ENCODE measurements at places on chromosomes 5 and 9.

DNA sequence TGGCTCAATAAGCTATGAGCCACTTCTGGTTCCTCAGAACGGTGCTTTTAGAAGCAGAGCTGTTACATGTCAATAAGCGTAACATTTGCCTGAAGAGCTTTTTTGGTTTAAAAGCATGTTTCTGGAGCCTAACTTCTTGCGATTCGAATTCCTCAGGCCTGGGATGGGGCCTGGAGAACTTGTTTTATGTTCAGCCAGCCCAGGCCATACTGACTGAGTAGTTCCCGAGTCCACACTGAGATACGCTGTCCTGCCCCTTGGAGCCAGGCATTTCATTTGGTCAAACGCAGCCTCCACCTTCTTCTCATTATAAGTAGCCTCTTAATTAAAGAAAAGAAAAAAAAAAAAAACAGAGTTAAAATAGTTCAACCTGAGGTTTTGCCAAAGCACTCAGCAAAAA lies 260.6 kb upstream of the ANKRD55 start:
- DNase-seq: no peak

DNA sequence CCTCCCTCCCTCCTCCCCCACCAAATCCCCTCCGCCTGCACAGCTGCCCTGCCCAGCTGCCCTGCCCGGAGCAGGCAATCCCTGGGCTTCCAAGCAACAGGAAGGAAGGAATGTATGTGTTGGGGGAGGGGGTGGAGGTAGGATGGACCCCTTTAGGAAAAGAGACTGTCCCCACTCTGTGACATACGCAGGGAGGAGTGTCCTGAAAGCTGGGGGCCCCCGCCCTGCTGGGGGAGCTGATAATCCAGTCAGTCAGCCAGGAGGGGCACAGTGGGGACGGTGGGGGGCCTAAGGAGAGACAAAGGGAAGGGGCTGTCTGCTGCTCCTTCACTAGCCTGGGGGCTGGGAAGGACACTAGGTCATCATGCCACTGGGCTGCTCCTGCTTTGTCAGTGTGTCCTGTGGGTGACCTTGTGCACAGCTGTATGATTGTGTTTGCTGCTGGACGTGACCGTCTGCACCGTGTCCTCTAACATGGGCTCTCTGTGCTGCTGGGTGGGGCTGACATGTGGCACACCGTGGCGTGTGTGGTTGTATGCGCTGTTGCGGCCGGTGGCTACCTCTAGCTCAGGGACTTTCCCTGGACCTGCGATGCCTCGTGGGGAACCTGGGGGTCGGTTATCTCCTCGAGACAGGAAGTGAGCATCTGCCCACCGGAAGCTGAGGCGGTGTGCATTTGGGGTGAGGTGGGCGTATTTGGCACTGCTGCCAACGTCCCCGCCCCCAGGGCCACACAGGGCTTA lies 3.0 kb downstream of the N4BP3 start:
- no peak for DNase-seq

DNA sequence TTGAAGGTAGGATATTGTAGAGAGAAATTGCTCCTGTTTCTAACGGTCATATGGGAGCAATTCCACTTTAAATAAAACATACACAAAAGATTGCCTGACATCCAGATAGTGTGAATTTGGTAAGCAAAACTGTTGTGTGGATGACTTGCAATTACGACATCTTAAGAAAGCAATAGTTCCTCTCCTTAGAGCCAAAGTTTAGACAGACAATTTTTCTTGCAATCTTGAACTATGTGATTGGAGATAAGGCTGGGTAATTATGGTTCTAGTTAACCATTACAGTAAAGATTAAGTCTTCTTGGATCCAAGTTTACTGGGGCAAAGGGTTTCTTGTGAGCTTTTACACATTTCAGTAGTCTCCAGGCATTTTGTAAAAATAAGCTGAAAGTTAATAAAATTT lies 1080.6 kb upstream of the CDH6 start:
- DNase-seq: no peak

DNA sequence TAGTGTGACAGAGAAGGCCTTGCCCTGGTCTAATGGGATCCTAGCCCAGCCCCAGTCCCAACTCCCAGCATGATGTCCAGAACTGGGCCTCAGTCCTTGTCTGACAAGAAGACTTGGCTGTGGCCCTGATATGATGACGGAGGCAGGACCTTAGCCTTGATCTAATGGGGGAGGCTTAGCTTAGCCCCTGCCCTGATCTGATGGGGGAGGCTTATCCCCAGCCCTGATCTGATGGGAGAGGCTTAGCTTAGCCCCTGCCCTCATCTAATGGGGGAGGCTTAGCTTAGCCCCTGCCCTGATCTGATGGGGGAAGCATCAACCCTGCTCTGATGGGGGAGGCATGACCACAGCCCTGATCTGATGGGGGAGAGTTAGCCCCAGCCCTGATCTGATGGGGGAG lies 3.7 kb downstream of the PKN3 start:
- DNase-seq: no peak

DNA sequence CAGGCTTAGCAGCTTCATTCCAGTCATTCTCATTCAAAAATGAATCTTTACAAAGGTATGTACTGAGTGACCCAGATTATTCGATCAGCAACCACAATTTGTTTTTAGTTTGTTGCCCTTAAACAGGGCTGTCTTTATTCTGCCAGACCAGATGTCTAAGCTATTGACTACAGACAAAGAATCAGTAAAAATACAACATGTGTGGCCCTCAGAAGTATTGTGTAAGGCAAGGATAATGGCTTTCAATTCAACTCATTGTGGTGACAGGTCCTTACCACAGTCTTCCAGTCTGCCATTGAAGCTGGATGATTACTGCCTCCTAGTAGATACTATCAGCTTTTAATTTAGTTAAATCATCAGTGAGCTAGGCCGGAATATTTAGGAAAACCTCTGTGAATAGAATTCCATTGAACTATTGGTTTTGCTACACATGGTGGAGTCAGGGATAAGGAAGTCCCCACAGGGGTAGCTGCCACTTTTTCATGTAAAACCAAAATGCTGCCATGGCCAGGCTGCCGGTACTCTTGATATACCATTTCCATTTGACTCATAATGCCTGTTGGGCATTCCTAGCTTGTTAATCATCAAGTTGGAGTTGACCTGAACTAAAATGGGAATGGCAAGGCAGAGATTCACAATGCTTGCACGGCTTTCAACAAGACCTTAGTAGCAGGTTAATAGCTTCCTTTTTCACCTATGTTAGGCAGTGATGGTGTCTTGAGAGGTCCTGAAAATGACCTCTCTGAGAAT lies 175.6 kb downstream of the MEF2C start:
- no peak for DNase-seq

GRCh38 chr5:17763301-17763700 lies 129.0 kb downstream of the TAF11L14 start:
- peak; percentile 54 for DNase-seq

- no peak for DNase-seq
Measured at GRCh38 chr9:77910194-77910621, 121.4 kb downstream of the GNAQ start.

DNA sequence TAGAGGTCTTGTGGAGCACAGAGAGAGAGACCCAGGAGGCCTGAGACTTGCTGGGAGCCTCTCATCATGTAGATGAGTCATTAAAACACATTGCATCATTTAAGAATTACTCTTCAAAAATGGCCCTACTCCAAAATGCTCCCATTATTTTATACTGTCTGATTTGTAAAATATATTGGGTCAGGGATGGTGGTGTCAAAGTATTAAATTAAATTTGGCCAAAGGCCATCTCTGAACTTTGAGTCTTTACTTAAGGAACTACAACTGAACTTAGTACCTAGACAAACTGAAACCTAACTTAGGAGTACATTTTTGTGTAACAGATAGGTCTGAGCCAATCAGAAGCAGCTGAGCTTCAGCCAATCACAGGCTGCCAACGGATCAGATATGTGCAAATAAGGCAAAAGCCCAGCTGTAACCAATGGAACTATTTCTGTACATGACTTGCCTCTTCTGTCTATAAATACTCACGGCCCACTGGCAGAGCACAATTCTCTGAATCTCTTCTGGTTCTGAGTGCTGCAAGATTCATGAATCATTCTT lies 657.2 kb downstream of the TLE1 start:
- peak; percentile 85 for DNase-seq

DNA sequence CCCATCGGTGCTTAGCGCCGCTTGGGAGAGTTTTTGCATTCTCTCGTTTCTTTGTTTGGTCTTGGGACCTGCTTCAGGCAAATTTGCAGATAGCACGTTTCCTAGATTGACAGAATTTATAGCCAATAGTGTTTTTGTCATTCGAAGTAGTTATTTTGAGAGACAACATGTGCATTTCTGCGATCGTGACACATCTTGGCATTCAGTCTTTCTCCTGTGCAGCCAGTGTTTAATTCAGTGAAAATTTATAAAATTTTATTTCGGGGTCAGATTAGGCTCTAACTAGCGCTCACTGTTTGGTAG lies 830 bp downstream of the PRRC1 start:
- DNase-seq: peak; percentile 70
